ENCODE measurements at places on chromosomes 4 and X.

- DNase-seq = no peak
Measured at GRCh38 chrX:116628464-116628863, 165.7 kb upstream of the CT83 start.

DNA sequence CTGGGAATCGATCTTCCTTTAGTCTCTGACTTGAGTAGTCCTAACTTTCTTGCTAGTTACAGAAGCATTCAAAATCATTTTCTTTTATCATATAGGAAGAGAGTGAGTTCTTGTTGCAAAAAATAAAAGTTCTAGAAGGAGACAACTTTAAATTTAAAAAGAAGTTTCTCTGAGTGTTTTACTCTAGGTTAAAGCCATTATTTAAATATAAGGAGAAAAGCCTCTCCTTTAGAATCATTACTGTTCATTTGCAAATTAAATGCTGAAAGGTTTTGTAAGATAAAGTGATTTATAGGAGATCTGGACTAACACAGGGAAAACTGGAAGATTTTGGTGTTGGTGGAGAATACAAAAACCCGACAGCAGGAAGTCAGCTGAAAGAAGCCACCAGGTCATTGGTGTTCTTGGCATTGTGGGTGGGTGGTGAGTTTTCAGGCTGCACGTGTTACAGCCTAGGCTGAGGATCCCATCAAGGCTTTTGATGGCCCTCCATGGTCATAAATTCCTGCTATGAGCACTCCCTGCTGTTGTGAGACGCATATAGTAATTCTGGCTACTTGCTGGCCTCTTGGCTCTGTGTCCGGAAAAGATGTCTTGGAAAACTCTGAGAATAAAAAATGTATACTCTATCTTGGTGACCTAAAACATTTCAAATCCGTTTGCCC, 81.6 kb downstream of the GPAT3 start:
- DNase-seq = no peak

DNA sequence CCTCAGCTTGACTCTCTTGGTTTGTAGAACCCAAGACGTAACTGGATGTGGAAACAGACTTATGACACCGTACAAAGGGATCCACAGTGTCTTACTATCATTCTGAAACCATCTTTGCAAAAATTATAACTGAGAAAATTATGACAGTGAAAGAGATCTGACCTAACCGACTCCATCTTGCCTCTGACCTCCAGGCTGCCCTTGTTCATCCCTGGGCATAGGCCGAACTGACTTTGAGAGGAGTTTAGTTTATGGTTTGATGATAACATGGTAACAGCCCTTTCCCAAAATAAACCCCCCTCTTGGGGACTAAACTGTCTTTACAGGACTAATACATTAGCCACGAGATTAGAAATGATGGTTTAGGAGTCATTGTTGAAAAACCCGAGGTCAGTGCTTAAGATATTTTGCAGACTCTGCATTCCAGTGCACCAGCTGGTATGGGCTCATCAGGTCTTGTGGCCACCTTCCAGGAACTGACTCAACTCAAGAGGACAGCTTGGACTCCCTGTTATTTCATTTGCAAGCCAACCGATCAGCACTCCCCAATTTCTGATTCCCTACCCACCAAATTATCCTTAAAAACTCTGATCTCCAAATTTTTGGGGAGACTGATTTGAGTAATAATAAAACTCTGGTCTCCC, 49.6 kb downstream of the CASP3 start:
- DNase-seq = no peak

- DNase-seq = no peak
Measured at GRCh38 chr4:4729206-4729605, 130.3 kb upstream of the MSX1 start.

DNA sequence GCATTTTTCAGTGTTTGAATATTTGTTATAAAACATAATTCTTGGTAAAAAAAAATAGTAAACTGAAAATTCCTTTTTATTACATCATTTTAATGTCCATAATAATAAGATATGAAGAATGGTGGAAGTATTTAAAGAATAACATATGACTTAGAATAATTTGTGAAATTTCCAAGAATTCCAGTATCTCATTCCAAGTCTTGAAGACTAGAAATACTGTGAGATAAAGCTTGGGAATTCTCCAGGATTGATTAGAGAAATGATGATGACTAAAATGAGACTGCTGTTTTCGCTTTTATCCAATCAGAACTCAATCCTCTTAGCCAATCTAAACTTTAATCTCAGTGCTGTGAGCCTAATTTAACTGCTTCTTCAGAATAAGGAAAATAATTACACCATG, 184.2 kb upstream of the HCCS start:
- no peak for DNase-seq

DNA sequence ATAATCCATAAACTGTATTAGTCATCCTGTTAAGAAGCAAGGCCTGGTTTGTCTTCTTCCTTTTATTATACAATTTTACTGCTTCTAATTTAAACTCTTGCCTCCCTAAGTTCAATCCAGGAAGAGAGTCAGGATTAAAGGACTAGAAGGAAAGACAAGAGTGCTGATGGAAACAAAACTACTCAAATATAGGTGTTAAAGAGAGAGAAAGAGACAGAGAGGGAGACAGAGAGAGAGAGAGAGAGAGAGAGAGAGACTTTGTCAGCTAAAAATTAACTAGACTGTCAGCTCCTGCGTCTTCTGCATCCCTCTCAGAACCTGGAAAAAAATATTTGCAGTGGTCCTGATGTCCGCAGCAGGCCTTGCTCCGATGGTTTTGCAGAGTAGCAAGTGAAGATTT, 13.5 kb upstream of the FGG start:
- DNase-seq = no peak

DNA sequence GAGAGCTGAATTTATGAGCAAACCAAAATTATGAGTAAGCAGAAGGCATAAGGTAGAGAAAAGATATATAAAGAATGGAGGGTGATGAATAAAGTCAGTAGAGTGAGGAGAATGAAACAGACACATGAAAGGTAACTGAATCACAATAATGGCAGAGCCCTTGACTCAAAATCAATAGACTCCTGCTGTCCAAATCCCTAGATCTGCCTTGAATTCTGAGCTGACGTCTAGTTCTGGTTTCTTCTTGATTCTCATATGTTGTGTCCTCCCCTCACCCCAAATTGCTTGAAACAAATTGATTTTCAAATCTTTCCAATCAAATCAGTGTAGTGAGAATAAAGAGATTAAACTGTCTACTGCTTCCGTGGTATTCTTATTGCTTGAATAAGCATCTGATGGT, 86.6 kb upstream of the IQCM start:
- no peak for DNase-seq

- peak; percentile 66 for DNase-seq
Measured at GRCh38 chr4:150033901-150034300, 44.3 kb upstream of the DCLK2 start.

DNA sequence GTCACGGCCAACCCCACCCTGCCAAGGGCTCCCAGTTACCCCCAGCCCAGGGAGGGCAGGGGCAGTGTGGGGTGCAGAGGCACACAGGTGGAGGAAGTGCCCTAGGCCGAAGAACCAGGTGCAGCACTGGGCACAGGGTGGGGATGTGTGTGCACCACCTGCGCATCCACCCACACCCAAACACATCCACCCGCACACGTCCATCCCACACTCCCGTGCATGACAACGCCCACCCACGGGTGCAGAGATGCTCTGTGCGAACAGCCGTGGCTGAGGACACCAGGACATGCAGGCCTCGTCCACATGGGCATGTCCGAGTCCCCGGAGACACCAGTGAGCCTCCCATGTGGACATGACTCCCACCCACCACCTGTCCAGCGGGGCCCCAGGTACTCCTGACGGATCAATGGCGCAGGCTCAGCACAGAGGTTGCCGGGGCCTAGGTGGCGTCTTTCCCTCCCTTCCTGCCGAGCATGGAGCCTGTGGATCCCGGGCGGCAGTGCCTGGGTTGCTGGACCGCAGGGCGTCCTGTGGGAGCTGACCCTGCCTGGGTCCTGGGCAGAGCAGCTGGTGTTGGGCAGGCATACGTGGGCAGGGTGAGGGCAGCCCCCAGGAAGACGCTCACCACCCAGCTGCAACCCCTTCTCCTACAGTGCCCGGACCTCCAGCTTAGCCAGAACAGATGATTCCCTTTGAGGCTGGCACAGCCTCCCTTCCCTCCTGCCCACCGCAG, 19.6 kb downstream of the CTBP1 start:
- DNase-seq = no peak

- DNase-seq = no peak
Measured at GRCh38 chr4:126593626-126594025, 1039.1 kb upstream of the INTU start.

DNA sequence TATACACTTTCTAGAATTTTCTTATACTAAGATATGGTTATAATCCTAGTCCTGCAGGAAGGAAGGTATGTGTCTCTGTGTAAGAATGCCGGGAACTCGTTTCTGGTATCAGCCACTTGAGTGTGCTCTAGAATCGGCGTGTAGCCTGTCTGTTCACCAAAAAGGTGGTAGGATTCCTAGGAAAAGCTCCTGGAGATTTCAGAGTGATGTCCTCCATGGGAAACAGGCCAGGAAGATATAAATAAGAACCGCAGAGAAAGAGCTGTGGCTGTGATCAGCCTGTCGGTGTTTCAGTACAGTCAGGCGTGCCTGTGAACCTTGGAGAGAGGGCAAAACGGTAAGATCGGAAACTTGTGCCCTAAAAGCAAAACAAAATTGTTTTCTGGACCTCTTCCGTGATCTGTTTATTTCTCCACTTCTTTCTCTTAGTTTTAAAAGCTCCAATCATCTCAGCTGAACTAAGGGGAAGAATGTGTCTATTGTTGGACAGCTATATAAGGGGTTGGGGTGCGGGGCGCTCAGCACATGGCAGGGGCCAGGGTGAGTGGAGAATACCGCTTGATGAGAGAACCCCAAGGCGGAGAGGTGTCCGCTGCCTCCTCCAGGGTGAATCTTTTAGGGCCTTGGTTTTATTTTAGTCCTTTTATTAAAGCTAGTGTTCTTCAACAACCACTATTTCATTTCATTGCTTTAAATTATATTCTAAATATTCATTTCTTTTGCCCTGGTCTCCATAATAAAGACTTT, 303.8 kb upstream of the TENM3 start:
- DNase-seq = no peak

DNA sequence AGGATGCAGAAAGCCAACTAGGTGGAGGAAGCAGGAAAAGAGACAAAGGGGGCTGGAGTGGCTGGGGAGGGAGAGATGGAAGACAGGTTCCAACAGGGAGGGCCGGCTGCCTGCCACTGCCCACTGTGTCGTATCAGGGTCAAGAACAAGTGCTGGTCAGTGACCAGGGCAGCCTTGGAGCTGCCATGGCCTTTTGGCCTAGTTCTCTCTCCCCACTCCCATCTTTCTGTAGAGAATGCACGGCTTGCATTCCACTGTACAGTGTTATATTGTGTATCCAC, 11.9 kb downstream of the L1CAM start:
- no peak for DNase-seq

GRCh38 chrX:54550821-54551220, 20.8 kb downstream of the GNL3L start:
- DNase-seq = no peak

DNA sequence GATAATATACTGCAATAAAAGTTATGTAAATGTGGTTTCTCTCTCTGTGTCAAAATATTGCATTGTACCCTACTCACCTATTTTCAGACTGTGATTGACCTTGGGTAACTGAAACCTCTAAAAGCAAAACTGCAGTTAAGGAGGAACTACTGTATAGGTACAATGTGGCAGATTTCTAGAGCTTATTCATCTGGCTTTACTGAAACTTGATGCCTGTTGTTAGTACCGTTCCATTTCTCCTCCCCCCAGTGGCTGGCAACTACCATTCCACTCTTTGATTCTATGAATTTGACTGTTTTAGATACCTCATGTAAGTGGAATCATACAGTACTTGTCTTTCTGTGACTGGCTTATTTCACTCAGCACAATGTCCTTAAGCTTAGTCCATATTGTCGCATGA, 61.9 kb downstream of the HOPX start:
- no peak for DNase-seq

- no peak for DNase-seq
Measured at GRCh38 chr4:151806511-151806927, 45.7 kb upstream of the GATB start.

GRCh38 chr4:47383829-47384427, 79.6 kb downstream of the COMMD8 start:
- DNase-seq = no peak
